H9 (cell line): ENCODE measurements at places on chromosomes 7 and 10. TPM values are rescaled to one million over a fixed set of nuclear protein-coding genes. Genes with fewer than 3 reads are reported as not detected.

DNA sequence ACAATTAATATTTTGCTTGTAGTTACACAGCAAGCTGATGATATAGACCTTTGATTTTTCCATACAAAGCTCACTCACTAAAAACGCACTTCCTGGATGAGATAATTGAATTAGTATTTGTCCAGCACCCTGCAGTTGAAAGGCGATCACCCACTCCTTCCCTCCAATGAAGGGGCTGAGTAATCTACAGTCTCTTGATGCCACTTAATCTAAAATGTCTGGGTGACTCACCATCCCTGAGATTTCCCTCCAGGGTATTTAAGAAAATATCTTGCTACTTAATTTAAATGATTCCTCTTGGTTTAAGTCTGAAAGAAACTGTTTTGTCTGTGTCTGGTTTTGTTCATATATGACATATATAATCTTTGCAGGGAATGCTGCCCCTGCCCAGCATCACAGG is 515.3 kb downstream of the GRID1 start:
- DNase-seq, result no peak

DNA sequence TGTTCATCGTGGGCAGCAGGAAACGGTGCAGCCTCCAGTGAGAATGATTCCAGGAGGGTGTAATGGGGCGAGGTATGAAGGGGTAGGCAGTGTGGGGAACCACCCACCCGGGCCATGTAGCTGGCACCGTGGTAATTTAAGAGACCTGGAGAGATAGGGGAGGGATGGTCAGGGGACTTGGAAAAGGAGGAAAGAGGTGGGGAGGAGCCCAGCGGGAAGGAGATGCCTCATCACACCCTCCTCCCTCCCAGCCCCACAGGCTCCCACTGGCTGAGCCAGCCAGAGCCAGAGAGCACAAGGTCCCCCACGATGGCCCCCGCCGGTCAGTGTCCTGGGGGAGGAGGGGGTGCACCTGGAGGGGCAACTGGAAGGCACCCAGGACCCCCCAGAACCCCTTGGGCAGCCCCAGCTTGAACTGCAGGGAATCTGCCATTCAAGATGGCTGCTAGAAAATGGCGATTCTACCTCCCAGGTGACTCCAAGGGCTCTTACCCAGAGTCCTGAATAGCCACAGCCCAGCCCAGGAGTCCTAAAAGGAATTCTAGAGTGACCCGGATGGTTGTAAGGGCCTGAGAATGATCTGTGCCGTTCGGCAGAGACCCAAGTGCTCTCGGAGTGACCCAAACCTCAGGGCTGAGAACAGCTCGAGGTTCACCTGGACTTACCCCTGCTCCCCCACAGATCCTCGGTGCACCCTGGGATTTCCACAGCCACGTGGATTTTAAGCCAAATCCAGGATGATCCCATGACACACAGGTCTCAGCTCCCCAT is 28.8 kb downstream of the CALML3 start:
- no peak for DNase-seq

DNA sequence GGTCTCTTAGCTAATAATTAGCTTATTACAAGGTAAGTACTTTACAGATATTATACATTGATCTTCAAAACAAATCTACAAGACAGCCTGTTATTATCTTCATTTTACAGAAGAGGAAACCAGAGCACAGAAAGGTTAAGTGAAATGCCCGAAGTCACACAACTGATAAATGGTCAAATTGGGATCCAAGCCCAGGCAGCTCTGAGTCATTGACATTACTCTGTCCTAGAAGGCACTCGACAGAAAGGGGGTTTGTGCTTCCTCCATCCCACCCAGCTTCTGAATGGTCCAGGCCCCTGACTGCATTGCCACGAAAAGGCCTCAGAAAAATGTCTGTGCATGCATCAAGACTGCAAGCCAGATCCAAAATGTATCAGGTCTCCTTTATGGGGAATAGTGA is 81.3 kb upstream of the ZNF438 start:
- DNase-seq, result no peak

CLDN15 gene
- 9.7 and 11.4 TPM in 2 replicates for total RNA-seq

TM9SF3 gene
- 119 and 120 TPM in 2 replicates for total RNA-seq

DNA sequence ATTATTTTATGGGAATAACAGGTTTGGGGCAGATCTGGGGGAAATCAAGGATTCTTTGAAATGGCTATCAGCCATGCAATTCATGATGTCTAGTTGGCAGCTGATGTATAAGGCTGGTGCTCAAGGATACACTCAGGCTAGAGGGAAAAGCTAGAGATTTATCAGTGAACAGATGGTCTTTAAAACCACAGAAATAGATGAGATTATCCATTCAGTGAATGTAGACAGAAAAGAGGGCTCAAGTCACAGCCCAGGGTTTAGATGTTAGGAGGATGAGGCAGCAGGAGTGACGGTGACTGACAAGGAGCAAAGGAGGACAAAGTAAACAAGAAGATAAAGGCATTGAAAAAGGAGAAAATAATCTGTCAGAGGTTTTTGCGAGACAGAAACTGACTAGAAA is 238.7 kb downstream of the CDK14 start:
- DNase-seq, result no peak

GRCh38 chr10:1025683-1026082 is at the start of gene IDI2:
TSS of gene IDI2 (minus strand) at chr10:1025859. CDS start at chr10:1024723, 1,136 bp downstream.
- no peak for DNase-seq

KCTD7 gene
- total RNA-seq, result 8.9 and 10.0 TPM in 2 replicates

ALOX5 gene
- total RNA-seq, result 3.2 and 3.7 TPM in 2 replicates
